ENCODE measurements at places on chromosomes 6 and 20.

- no peak for DNase-seq
Measured at GRCh38 chr6:149897015-149897697, 757 bp downstream of the RAET1E start.

GRCh38 chr20:62704341-62704948 is 4.2 kb upstream of the NTSR1 start:
- no peak for DNase-seq

GRCh38 chr20:1623501-1624205 is 3.8 kb upstream of the SIRPB1 start:
- DNase-seq: no peak

- no peak for DNase-seq
Measured at GRCh38 chr6:37631295-37631694, 66.4 kb downstream of the MDGA1 start.

GRCh38 chr6:110951986-110952794 is 6.3 kb upstream of the GTF3C6 start:
- DNase-seq: no peak

GRCh38 chr20:24781418-24781980 is 167.6 kb upstream of the CST7 start:
- no peak for DNase-seq

DNA sequence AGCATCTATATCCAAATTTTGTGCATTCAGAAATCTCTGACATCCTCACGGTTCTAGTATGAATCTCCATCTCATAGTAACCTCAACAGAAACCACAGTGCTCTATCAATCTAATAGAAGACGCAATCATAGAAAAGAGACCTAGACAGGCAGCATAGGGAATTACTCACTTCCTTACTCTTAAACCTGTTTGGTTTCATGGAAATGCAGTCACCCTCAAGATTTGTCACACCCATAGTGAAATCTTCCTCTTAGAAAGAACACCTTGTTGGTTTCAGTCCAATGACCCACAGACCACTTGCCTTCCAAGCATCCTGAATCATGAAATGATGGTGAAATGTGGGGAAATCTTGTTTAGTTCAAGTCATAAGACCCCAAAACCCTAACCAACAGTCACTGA is 166.1 kb upstream of the PRDM1 start:
- DNase-seq: no peak

DNA sequence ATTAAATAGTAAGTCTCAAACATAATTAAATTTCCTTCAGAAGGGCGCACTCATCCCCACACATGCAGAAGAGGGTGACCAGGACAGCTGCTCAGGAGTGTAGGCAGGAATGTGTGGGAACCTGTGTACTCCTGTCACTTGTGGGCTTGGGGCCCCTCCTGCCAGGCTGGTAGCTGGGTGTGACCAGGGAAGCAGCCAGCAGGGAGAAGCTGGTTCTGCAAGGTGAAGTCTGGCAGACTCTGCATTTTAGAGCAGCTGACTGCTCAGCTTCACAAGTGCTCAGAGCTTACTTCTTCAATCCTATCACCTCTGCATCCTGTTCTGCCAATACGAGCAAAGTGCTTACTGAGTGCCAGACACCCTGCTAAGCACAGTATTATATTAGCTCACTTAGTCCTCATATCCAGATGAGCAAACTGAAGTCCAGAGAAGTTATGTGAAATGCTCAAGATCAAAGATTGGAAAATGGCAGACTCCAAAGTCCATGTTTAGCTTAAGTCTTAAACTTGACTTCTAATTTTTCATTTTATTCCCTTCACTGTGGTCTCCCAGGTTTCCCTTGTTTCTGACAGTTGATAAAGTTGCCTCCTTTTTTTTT is 27.9 kb downstream of the ELMO2 start:
- DNase-seq: no peak

DNA sequence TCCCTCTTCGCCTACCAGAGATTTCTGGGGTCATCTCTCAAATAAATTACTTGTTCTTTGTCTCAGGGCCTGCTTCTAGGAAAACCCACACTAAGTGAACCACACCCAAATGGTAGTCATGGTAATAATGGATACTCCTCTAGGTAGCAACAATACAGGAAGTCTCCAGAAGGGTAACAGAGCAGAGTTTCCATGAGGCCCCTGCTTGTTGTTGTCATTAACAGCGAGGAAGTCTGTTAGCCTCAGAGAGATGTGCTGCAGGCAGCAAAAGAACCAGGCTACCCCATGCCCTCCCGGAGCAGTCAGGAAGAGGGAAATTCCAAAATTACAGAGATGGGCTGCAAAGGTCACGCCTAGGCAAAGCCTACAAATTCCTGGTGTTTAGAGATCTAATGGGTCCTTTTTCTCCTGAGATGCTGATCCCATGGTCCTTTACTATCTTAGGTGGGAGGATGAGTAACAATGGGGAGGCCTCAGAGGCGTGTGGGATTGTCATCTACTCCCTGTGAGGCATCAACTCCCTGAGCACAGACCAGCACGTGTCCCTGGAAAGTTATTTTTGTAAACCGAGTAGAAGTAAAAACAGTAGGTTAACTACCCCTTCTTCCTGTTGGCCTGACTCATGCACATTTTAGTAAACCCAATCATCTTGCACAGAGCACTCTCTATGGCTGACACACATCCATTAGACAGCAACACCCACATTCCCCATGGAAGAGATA is 10.1 kb downstream of the ISM1 start:
- no peak for DNase-seq

DNA sequence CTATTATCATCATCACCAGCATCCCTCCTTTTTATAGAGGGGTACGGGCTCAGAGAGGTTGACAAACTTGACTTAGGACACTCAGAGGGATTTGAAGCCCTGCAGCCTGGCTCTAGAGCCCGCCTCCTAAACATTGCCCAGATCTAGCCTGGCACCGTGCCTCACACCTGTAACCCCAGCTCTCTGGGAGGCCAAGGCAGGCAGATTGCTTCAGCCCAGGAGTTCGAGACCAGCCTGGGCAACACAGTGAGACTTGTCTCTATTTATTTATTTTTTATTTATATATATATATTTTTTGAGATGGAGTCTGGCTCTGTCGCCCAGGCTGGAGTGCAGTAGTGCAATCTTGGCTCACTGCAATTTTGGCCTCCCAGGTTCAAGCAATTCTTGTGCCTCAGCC is 6.3 kb upstream of the CSE1L start:
- DNase-seq: no peak

DNA sequence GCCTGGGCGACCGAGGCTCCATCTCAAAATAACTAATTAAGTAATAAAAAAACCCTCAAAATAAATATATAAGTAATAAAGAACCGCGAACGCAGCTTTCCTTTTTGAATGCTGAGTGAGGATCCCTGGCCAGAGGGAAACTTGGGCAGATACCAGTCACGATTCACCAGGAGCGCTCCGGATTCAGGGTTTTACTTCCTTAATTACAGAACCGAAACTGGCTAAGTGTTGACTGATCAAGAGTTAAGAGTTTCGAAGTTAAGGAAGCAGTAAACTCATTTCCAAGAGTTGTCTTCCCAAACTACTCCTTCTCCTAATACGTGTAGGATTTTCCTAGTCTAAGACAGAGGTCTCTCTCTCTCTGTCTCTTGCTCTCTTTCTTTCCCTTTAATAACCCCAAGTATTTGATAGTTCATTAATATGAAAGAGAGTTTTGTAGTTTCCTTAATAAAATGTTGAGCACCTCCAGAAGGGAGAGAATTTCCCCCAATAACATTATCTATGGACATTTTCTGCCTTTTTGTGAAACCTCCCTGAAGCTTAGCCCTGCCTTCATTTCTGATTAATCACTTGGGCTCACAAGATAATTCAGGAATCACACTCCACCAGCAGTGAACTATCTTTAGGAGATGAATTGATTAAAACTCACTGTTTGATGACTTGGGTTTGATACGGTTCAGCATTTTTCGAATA is 61.4 kb upstream of the ZNF217 start:
- no peak for DNase-seq

GRCh38 chr6:80468398-80468797 is 361.9 kb downstream of the BCKDHB start:
- DNase-seq: no peak
